ENCODE measurements at places on chromosomes 2 and 18. TPM values are rescaled to one million over a fixed set of nuclear protein-coding genes. Genes with fewer than 3 reads are reported as not detected.

GRCh38 chr2:38440655-38441054, 63.6 kb upstream of the ATL2 start:
- DNase-seq: peak; percentile 57

Gene TFCP2L1
- 1.2 TPM for total RNA-seq

Gene MAP4K3
- total RNA-seq: 142 TPM

Gene ABCB11
- 7.9 TPM for total RNA-seq

GRCh38 chr18:48750485-48751175, 200.1 kb downstream of the SMAD7 start:
- DNase-seq: no peak

DNA sequence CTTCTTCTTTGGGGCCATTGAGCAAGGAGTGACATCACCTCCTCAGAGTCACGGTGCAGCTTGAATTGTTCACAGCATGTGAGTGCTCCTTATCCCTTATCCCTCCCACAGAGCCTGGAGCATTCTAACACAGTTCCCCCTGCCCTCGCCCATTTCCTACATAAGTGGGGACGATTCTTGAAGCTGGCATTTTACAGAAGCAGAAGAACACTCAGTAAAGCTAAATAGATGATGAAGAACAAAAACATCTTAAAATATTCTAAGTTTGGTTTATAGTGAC, 135.8 kb upstream of the APCDD1 start:
- no peak for DNase-seq

GRCh38 chr2:38030635-38031355, 45.2 kb downstream of the CYP1B1 start:
- DNase-seq: no peak

- DNase-seq: no peak
Observed at GRCh38 chr2:174051068-174051467, 85.9 kb upstream of the SP3 start.

GRCh38 chr2:212936572-212936971, 214.8 kb downstream of the IKZF2 start:
- peak; percentile 36 for DNase-seq

- no peak for DNase-seq
Observed at GRCh38 chr2:120488531-120488930, 142.6 kb downstream of the INHBB start.

- DNase-seq: peak; percentile 19
Observed at GRCh38 chr2:235951982-235952381, 216.2 kb downstream of the GBX2 start.

- DNase-seq: no peak
Observed at GRCh38 chr18:39225373-39225772, 1659.8 kb upstream of the CELF4 start.

Gene PHOSPHO2
- total RNA-seq: 5.8 TPM
